Cortex of kidney (tissue), 1 donor: ENCODE measurements at places on chromosomes 11 and 22.

GRCh38 chr22:38203090-38203810 lies 1.5 kb downstream of the MAFF start:
- no peak for DNase-seq

GRCh38 chr22:27679176-27679575 lies 122.4 kb downstream of the MN1 start:
- DNase-seq = no peak

GRCh38 chr11:95434489-95435057 lies 203.6 kb upstream of the SESN3 start:
- no peak for DNase-seq

GRCh38 chr22:19105456-19105855 lies 16.8 kb downstream of the DGCR2 start:
- DNase-seq = no peak

DNA sequence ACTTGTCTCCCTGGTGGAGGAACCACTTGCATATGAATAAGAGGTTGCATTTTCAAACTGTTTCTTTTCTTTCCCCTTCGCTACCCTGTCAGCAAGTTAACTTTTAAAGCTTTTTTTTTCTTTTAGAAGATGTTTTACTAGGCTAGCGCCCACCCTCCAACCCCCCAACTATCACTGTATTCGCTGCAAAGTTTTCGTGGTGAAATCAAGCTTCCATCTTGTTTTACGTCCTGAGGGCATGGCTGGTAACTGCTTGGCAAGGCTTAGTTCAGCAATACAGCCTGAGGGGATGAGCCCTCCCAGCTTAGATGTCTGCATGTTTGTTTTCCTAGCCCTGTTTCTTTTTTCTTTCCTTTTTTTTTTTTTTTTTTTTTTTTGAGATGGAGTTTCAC lies 1359.3 kb downstream of the LRRC4C start:
- no peak for DNase-seq

GRCh38 chr22:49417326-49417725 lies 410.3 kb downstream of the BRD1 start:
- DNase-seq = no peak

DNA sequence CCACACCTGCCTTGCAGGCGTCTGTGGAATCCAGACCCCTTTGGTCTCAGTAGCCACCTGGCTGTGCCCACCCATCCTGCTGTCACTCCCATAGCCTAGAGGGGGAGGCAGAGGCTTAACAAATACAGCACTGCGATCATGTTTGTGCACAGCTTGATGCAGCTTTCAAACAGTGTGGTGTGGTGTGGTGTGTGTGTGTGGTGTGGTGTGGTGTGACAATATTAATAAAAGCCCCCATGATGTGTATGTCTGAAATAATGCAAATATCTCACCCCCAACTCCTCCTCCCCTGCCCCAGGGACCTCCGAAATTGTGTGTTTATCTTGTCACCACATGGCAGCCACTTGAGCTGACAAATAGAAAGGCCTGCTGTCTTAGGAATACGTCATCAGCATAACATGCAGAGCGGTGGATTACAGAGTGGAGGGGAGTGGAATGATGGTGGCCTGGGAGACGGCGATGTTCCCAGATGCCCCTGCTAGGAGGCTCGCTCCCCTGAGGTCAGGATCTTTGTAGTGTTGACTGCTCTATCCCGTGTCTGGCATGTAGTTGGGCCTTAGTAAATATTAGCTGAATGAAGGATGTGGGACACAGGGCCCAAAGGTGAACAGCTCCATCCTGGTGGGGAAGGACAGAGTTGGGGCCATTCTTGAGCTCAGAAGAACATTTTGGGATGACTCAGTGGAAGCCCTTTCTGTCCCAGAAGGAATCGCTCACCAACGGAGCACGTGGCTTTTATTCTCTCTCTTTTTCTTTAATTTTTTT lies 2.8 kb downstream of the PDXP start:
- DNase-seq = no peak

- DNase-seq = no peak
These were observed 198.1 kb upstream of the SEZ6L start for GRCh38 chr22:25970999-25971811.

GRCh38 chr11:70546191-70546940 lies 148.0 kb downstream of the CTTN start:
- no peak for DNase-seq

DNA sequence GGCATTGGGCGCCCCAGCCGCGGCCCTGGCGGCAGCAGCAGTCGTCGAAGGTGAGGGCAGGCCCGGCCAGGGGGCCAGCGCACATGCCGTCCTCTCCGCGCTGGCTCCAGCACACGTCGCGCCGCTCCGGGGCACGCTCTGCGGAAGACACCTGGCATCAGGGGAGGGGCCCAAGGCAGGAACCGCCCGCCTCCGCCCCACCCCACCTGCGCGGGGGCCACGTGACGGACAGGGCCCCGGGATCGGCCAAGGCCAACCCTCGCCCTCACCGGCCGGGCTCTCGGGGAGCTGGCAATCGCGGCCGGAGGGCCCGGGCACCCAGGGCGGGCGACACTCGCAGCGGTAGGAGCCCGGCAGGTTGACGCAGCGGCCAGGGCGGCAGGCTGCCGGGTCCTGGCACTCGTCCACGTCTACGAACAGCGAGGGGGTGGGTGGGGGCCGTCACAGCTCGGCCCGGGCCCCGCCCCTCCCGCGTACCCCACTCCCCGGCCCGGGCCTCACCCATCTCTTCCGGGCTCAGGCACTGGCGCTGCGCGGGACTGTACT lies 14.9 kb downstream of the SCYL1 start:
- no peak for DNase-seq

- no peak for DNase-seq
These were observed 35.1 kb upstream of the MUC5AC start for GRCh38 chr11:1122664-1123002.

DNA sequence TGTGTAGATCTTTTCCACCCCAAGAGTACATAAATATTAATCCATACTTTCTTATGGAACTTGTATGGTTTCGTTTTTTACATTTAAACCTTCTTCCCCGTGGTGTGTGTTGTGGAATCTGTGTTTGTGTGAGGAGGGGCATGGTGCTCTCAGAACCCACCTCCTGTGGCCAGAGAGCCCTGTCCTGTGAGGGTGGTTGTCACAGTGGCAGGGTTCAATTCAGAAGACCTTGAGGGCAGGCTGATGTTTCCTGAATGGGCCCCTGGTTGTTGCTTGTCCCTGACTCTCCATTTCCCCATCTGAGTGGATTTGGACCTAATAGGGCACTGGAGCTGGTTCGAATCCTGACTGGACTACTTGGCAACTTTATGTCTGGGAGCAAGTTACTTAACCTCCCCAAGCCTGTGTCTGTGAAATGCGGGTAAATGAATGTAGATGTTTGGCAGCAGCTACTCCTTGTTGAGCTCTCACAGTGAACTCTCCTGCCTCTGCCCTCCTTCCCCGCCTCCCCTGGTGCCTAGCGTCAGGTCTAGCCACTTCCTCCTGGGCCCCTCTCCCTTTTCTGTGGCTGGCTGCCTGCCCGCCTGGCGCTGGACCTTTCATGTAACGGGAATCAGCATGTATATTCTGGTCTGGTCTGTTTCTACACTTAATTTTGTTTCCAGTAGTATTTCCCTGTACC lies 7.3 kb downstream of the NEAT1 start:
- DNase-seq = no peak

GRCh38 chr11:43545610-43546009 lies 134.9 kb upstream of the HSD17B12 start:
- no peak for DNase-seq

GRCh38 chr11:81112718-81113117 lies 1620.9 kb downstream of the FAM181B start:
- DNase-seq = no peak

- no peak for DNase-seq
These were observed at the start of gene PLXNB2 for GRCh38 chr22:50306753-50307749. Gene PLXNB2 (minus strand): TSS chr22:50307646. CDS start chr22:50290584, 17,062 bp downstream.

- no peak for DNase-seq
These were observed 1.9 kb upstream of the TRAF6 start for GRCh38 chr11:36512016-36512415.

- no peak for DNase-seq
These were observed 42.9 kb downstream of the TECTA start for GRCh38 chr11:121143921-121144320.

DNA sequence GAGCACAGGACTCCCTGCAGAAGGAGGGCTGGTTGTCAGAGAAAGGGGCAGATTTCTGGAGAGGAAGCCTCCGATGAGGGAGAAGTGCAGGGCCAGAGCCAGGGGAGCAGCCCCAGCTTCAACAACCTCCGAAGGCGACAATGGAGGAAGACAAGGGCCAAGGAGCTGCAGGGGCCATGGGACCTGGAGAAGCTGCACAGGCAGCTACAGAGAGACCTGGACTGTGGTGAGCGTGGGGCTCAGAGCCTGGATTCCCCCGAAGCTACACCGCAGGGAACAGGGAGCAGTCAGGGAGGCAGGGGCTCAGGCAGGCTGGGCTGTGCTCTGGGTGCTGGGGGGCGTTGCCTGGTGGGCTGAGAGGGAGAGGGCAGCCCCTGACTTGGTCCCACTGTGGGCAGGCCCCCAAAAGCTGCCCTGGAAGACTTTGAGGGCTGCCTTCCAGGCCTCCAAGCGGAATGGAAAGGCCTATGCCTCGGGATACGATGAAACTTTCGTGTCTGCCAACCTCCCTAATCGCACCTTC lies 2.4 kb downstream of the TSGA10IP start:
- DNase-seq = no peak
